AG10803 (cell line): ENCODE measurements at places on chromosomes 5 and 9.

GRCh38 chr5:14687023-14687665 is 22.6 kb downstream of the OTULIN start:
- peak; percentile 39 for DNase-seq

DNA sequence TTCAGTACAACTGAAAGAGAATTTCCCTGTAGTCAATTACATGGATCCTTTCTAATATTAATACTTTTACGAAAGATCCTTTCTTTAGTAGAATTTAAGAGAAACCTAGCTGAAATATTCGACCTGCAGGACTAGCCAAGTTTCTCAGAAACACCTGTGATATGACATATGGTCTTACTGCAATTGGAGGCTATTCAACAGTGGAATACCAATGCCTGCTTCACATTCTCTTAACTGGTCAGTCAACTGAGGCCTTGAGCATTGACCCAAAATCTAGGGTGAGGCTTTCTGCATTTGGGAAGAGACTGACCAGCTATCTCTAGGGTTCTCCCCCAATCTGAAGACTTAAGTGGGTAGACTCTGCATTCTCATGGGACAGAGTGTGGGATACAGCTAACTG is 12.3 kb downstream of the UBE2QL1 start:
- DNase-seq, result no peak

DNA sequence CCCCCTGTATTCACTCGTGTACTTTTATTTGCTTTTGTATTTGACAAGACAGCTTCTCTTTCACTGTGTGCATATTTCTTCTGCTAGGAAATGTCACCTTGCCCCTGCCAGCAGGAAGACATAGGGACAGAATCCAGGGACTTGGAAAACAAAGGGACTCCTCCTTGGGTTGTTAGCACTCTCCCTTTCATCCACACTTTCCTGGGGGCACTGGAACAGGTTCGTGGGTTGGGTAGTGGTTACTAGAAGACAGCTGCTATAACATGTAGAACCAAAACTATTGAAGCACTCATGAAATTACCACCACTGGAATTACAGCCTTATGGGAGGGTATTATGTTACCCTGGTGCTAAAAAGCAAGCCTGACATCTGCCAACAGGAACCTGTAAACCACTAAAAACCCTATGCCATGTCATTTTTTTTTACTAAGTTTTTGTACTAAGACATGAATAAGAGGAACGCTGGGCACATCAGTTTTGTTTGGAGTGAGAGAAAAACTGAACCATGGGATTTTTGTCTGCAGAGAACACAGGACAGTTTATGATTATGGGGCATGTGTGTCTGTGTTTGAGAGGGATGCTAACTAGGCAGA is 4.7 kb upstream of the CCL28 start:
- DNase-seq, result no peak

- no peak for DNase-seq
Observed at GRCh38 chr9:6893350-6894131, 135.8 kb downstream of the KDM4C start.

- no peak for DNase-seq
Observed at GRCh38 chr5:13249854-13250253, 694.6 kb downstream of the DNAH5 start.

DNA sequence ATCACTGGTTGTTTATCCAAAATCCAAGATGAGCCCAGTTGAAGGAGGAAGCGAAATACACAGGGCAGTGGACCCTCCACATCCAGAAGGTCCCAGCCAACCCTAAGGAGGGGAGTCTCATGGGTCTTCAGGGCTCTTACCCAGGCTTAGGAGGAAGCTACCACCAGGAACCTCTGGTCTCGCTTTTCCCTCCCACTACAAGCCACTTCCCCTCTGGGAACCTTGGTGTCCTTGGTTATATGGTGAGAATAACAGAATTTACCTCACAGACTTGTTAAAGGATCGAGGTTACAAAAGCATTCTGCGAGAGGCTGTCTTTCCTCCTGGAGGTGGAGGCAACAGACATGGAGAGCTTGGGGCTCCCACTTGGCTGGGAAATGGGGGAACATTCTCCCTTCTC is 3.4 kb downstream of the HIGD2A start:
- DNase-seq, result no peak

DNA sequence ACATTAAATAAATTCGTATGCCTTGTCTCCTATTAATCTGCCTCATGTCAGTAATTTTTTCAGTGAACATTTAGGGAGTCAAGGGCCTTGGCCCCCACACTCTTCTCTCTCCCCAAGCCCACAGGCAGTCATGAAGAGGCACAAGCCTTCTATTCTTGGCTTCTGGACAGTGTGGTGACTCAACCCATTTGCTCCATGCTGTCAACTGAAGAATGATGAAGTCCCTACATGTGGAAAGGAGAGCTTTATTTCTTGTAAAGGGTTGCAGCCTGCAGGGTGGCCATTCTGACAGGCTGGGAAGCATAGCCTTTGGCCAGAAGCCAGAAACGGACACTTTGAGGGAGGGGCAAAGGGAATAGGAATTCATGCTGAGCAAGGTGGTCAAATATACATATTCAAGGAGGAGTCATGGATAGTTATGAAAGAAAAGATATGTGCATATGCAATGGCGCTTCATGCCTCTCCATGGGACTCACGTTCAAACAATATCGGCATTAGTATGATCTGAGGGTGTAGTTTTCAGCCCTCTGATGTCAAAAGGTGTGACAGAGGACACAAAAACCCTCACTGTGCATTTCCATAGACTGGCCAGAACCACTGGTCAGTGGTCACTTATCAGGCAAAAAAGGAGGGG is 31.3 kb downstream of the ANKRA2 start:
- DNase-seq, result peak; percentile 62

DNA sequence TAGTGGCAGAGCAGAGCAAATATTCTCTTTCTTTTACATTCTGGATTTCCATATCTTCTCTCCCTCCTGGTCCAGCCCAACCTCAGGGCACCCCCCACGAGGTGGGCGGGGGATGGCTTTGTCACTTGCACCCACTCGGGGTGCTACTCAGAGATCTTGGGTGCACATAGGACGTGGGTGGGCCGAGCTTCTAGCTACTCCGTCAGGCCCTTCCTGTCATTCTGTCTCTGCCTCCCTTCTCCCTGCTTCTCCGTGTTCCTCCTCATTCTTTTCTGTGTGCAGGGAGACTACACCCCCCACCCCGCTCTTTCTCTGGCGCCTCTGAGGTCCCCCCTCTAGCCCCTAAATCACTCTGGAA is 19.5 kb downstream of the PCDHGC5 start:
- no peak for DNase-seq

DNA sequence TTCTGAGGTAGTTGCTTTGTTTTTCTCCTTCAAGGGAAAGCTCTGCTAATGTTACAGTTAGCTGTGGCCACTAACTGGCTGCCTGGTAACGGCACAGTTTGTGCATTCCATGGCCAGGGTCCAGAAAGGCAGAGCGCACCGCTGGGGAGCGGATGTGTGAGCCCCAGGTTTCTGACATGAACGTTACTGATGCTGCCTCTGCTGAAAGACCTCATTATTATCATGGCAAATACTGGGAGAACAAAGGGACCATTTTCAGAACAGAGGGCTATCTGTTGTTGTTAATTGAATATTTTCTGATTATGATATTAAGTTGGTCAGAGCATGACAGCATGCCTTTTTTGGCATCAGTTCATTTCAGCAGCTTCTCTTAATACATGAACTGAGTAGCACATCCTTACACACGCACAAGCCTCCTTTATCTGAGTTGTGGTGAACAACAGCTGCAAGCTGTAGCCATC is 134.1 kb downstream of the NUDT12 start:
- DNase-seq, result peak; percentile 63

- no peak for DNase-seq
Observed at GRCh38 chr5:139789845-139790189, 5.8 kb upstream of the PSD2 start.

DNA sequence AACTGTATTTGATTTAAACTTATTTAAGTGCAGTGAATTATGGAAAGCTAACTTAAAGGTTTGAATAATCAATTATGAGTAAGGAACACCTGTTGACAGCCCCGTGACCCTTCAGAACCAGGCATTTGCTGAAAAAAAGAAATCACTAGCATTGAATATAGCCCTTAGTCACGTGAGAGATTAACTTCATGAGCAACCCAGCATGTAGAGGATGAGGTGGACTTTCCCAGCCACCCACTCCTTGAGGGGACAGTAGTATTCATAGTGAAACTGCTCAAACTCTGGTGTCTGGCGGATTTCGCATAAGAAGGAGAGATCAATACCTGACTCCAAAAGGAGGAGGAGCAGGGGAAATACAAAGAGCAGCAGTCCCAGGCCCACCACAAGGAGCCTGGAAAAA is 184.8 kb upstream of the RASEF start:
- no peak for DNase-seq

- DNase-seq, result no peak
Observed at GRCh38 chr5:111147502-111147901, 55.4 kb downstream of the WDR36 start.

DNA sequence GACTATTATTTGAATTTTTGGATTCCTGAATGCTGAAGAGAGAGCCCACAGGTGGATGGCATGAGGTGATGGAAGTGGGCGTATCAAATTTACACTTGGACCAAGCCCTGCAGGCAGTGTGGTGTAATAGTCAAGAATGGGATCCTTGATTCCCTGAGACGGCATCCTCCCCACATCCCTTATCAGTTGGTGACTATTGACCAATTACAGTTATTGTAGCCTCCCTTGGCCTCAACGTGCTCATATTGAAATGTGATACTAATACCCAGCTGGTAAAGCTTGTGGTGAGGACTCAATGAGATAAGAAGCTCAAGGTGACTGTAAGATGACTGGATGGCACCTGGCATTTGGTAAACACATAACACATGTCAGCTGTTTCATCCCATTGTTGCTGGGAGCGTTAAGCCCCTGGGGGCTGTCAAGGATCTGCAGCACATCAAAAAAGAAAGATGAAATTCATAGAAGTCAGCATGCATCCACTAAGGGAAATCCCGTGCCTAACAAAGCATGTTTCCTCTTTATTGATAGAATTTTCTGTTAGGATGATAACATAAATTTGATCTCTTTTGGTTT is 65.6 kb upstream of the IRX2 start:
- no peak for DNase-seq

- DNase-seq, result no peak
Observed at GRCh38 chr9:120862452-120862851, 14.5 kb downstream of the PHF19 start.

GRCh38 chr5:125894383-125894782 is 528.8 kb upstream of the GRAMD2B start:
- DNase-seq, result no peak
